Caki2 (cell line): ENCODE measurements at places on chromosomes 7 and 10.

GRCh38 chr7:78151229-78151628, 352.7 kb downstream of the PHTF2 start:
- peak; percentile 5 for DNase-seq

DNA sequence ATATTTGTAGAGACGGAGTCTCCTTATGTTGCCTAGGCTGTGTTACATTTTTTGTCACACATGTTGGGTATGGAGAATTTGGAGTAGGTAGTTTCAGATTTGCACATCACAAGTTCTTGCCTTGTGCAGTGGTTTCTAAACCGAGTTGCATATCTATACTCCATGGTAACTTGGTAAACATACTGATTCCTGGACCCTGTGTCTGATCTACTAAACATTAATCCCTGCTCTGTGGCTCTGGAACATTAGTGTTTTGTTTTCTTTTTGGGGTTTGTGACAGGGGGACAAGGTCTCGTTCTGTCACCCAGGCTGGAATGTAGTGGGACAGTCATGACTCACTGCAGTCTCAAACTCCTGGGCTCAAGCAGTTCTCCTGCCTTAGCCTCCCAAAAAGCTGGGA, 24.7 kb downstream of the AUTS2 start:
- peak; percentile 27 for DNase-seq

DNA sequence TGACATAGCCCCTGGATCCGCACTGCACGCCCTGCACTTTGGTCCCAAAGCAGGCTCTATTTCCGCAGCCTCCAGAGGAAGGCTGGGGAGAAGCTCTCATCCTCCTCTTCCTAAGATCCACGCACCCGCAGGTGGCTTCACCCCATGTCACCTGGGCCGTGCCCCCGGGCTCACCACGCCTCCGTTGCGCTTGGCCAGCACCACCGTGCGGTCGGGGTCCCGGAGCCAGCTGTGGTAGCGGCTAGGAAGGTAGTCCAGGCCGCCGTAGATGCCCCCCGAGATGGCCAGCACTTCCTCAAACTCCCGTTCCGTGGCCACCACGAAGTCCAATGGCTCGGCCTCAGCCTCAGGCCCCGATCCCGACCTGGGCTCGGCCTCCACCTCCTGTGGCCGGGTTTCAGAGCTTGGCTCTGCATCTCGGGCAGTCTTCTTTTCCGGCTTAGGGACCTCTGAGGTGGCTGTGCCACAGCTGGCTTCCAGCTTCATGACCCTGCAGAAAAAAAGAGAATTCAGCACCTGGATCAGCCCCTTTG, 5.7 kb downstream of the NAT16 start:
- DNase-seq: no peak

GRCh38 chr10:29959586-29959985, 99.8 kb downstream of the JCAD start:
- no peak for DNase-seq

DNA sequence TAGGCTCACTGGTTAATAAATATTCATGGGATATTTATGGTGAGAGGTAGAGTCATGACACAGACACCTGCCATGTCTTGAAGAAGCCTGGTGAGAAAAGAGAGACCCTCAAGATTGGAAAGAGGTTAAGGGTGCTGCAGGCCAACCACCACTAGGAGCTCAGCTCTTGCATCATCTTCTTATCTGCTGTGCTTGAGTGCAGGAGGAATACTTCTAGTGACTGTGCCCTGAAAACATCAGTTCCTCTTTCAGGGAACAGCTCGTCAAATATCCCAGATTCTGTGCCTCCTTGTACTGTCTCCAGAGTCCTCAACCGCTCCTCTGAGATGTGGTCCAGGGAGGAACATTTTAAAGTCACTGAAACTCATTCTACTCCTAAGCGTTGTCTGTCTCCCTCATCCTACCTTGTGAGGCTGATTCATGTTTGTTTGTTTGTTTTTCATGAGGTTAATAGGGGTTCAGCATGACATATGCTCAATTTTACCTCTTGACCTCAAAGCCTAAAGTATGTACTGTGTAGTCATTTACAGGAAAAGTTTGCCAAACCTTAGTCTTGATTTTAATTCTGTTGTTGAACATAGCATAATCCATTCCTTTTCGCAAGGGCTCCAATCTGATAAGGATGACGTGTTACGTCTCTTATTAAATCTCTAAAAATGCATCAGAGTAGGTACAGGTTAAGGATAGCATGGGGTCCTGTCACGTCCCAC, 293.1 kb downstream of the C7orf25 start:
- no peak for DNase-seq

GRCh38 chr10:72445851-72446250, 91.1 kb upstream of the DNAJB12 start:
- DNase-seq: no peak

DNA sequence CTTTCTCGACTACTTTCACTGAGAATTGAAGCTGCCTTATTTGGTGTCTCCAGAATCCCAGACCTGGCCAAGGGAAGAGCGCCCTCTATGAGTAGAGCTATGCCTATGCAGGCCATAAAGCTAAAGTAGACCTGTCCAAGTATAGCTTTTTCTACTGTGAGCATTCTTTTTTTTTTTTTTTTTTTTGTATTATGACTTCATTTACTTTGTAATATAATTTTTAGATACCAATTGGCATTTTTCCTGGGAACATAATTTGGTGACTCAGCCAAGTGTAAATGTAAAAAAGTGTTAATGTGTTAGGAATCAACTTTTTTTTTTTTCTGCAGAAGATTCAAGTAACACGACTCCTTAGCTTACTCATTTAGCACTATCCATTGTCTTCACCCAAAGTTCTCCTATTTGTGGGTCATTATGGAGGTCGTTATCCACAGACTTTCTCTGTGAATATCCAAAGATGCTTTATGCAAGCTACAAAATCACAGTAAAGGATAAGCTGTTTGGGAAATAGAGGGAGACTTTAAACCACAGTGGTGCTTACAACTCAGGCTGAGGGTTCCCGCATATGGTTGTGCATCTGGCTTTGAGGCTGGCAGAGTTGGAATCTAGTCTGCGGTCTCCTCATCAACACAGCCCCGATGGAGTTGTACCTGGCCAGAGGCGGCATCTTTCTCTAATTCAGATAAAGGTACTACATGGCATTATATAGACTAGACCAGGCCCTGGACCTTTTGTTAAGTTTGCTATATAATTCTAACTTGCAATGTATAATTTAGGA, 1040.2 kb upstream of the SORCS1 start:
- DNase-seq: peak; percentile 5

DNA sequence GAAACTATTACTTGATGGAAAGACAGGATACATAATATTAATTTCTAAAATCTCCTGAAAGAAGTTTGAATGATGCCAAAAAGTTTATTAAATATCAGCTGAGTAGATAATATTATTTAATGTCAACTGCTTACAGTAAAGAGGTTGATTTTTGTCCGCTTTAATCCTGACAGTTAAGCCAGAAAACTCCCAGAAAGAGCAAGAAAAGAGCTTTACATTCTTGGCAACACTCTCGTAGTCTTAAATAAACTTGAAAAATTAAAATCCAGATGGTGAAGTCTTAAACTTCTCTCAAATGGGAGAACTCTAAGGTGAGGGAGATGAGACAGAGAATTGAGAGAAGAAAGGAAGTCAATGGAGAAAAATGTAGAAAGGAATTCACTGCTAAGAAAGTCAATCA, 199.3 kb upstream of the PLXDC2 start:
- DNase-seq: no peak

GRCh38 chr7:29090151-29090805, 56.1 kb downstream of the CPVL start:
- DNase-seq: no peak

DNA sequence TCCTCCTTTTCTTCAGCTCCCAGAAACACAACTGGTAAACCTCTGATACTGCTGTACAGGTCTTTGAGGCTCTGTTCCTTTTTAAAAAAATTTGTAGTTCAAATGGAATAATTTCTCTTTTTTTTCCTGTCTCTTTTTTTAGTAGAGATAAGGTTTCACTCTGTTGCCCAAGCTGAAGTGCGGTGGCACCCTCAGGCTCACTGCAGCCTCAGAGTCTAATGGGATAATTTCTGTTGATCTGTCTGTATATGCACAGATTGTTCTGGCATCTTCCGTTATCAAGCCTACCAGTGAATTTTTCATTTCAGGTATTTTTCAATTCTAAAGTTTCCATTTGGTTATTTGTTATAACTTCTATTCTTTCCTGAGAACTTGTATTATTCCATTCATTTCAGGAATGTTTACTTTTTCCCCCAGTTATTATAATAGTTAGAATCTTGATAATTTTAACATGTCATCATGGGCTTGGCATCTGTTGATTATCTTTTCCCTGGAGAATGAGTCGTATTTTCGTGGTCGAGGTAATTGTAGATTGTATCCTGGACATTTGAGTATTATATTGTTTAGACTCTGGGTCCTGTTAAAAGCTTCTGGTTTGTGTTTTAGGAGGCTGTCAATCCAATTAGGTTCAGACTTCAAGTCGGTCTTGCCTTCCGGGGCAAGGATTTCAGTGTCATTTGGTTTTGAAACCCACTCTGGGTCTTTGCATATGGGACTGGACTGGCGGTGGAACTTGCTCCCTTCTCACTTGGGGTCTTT, 24.5 kb downstream of the CRCP start:
- DNase-seq: no peak

DNA sequence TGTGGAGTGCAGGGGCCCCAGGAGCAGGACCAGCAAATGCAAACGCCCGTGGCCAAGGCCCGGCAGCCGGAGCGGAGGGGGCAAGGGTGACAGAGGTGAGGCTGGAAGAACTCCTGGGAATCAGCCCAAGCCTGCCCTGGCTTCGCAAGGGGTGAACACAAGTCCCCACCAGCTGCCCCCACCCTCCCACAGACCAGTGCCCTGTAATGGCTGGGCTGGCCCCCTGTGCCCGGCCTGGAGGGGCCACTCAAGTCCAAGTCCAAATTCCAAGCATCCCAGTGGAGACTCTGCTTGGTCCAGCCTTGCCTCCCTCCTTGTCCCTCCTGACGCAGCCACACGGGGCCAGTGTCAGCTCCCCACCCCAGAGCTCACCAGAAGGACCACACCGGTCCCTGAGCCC, 28.0 kb downstream of the MICALL2 start:
- DNase-seq: no peak

DNA sequence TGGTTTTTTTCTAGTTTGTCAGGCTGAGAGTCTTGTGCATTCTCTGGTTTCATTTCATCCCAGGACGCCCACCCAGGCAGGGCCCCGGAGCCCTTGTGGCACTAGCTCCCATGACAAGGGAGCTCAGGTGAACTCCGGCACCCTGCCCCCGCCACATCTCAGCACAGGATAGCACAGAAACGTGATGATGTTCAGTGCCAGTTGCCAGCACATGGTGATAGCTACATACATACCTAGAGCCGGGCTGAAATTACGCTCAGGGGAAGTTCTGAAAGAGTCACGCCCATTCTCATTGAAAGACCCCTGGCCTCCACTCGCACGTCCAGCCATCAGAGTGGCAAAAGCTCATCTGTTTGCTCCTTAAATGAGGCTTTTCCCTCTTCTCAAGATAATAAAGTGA, 273.7 kb downstream of the PTPRN2 start:
- no peak for DNase-seq

DNA sequence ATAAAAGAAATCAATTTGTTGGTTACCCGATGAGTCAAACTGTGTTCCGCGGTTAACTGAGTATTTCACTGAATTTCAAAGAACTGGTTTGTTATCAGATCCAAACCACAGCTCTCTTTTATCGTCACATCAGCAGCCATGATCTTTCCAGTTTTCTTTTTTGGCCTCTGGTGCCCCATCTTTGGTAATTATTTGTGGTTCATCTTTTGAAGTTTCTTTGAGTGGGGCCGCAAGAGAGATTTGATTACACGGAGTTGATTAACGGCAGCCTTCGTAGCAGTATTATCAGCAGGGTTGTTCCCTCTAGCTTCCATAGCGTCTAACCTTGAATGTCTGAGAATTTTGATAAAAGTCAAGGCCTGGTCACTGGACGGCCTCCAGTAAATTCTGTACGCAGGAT, 154.9 kb upstream of the TNRC18 start:
- DNase-seq: no peak

DNA sequence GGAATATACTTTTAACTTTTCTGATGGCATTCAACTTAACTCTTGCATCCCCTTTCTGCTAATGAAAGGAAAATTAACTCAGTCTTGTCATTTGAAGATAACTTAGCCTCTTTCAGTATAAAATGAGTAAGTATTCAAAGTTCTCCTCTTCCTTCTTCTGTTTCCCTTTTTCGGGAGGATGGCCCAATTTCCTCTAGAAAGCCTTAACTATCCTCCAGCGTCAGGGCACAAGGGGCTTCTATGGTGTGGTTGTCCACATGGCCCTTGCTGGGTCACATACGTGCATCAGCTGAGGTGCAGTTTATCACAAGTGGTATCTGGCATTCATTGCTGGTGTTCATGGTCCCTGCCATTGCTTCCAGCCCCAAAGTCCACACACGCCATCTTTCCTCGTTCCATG, 17.8 kb upstream of the GSAP start:
- DNase-seq: no peak

DNA sequence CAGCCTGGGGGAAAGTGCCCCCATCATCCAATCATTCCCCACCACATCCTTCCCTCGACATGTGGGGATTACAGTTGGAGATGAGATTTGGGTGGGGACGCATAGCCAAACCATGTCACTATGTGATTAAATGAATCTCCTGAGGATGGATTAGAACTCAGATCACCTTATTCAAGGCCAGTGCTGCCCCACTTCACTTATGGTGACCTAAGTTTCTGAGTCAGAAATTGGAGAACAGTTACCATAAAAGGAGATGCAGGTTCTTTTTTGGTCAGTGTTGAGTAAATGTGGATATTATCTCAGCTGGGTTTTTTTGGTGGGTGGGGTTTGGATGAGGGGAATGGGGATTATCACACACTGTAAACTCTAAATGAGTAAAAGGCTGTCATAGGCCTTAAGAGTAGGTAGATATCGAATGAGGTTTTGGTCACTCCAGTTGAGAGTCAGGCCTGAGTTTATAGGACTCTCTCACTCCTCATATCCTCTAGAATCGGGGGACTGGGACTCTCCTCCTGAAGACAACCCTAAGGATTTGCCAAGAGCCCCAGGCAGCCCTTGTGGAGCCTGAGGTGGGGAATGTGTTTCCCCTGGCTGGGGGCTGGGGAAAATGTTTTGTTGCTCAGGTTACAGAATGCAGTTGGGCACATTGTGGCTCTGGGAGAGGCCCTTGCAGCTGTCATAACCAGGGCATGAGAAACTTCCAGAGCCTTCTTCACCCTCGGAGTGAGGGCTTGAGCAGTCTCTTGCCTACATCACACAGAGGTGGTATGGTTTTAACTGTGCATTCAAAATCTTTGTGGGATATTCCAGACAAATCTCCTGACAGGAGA, 213.0 kb downstream of the BAMBI start:
- no peak for DNase-seq

GRCh38 chr10:78802866-78803265, 265.9 kb upstream of the ZMIZ1 start:
- DNase-seq: no peak

GRCh38 chr7:94056796-94057207, 52.6 kb upstream of the BET1 start:
- peak; percentile 93 for DNase-seq

DNA sequence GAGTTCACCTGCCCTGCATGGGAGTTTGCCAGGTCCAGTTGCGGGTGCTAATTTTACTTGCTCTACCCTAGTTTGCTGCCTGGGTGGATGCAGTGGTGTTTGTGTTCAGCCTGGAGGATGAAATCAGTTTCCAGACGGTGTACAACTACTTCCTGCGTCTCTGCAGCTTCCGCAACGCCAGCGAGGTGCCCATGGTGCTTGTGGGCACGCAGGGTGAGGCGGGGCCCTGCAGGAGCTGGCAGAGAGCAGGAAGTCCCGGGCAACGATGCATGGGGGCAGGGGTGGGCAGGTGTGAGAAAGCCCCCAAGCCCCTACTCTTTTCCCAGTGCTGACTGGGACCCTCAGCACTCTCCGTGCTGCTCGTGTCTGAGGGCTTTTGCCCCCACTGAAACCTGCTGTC, 31.3 kb downstream of the AGAP3 start:
- DNase-seq: no peak
